ENCODE measurements at places on chromosomes 3 and 15. TPM values are rescaled to one million over a fixed set of nuclear protein-coding genes. Genes with fewer than 3 reads are reported as not detected.
A peak's percentile ranks its signal among the peaks of the same experiment; 100 is the strongest.

DNA sequence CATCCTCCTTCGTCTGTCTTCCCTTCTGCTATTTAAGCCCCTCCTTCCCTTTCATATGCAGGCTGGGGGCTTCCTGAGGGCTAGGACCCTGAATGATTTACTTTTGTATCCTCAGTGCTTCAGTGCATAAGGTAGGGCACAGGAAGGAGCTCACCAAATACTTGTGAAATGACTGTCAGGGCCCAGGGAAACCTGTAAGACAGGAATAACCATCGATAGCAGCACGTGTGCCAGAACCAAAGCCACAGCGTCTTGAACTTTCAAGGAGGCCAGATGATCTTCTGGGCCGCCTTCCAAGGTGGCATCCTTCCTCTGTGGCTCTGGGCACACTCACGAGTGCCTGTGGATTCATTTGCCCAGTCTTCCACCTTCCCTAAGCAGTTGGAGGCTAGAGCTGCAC, 3.9 kb downstream of the TMED3 start:
- no peak for DNase-seq
- peaks cover 5% of the 10 kb centered on the region for H3K27me3 ChIP-seq
- H3K4me1 ChIP-seq, result peaks cover 69% of the 10 kb centered on the region
- H3K27ac ChIP-seq, result no peak overlapping the region
- H3K36me3 ChIP-seq, result peaks cover 61% of the 10 kb centered on the region

NDN gene
- total RNA-seq, result 3.9 TPM

DNA sequence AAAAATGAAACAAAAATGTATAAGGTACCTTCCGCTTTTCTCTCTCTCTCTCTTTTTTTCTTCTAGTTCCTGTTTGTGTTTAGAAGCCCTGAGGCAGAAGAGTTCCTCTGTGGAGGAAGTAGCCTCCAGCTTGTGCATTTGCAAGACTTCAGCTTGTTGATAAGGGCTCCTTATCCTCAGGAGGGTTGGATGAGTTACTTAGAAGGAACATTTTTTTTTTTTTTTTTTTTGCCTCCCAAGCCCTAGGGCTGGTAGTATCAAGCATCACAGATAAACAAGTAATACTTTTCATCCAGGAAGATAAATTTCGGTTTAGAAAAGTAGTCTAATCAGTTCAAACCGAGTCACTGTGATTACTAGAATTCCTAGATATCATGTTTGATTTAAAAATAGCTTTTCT, 91.0 kb upstream of the CBLB start:
- H3K27ac ChIP-seq, result no peak overlapping the region
- peaks cover 1% of the 10 kb centered on the region for H3K36me3 ChIP-seq
- no peaks in the 10 kb centered on the region for H3K27me3 ChIP-seq

DNA sequence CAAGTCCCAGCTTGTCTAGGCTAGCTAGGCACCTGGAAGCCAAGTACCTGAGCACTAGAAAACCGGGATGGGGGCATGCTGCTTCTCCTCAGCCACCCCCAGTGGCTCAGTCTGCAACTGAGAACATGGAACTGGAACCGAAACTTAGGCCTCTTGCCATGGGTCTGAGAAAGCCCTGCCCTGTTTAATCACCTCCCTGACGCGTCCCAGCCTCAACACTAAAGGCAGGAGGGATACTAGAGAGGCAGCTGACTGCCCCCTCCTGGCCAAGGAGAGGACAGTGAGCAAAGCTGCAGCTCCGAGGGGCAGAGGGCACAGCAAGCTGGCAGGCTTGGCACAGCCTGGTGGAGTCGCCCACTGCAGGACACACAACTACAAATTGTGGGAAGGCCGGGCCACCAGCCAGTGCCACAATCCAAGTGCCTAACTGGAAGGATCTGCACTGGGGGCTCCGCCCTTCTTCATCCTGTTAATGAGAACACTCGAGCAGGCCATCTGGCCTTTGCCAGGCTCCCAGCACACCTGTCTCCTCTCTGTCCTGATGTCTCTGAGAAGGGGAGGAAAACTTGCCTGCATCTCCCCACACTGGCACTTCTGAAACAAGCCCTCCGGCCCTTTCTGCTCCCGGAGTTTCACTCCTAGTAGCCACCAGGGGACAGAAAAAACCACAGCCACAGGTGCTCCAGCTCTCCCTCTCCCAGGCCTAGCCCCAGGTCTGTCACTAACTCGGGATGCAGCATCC, 53.7 kb downstream of the BDH1 start:
- no peak overlapping the region for H3K4me3 ChIP-seq
- H3K4me1 ChIP-seq, result no peaks in the 10 kb centered on the region
- H3K27me3 ChIP-seq, result no peaks in the 10 kb centered on the region
- H3K36me3 ChIP-seq, result no peaks in the 10 kb centered on the region
- DNase-seq, result peak; percentile 20

DNA sequence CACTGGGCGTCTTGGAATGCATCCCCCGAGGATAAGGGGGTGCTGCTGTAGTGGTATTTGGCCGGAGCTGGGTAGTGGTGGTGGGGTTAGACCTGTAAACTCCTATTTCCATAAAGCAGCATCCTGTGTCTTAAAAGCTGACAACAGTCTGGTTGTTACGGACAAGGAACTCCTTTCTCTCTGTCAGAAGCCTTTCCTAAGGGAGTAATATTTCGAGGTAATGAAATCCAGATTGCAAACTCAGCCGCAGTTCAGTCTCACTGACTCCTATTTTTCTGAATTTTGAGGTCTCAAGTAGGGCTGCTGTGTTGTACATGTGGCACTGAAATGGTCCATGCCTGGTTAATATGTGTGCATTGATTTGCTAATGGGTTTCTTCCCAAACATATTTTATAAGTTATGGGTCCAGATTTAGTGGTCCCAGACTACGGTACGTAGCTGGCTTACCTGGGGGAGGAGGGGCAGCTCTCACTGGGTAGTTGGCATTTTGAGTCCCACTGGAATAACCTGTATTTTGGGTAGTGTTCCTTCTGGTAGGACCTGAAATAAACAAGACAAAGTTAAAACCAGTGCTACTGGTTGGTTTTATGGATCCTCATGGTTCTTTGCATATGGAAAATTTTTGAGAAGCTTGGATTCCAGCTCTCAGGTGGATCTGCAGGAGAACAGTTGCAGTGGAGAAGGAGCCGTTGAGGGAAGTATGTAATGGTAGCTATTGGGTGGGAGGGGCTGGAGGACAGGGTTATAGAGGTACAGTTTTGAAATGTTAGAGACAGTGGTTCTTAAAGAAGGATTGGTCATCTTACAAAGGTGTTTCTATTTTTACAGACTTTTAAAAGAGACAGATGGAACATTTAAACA, 48.6 kb upstream of the LDHAL6B start:
- no peaks in the 10 kb centered on the region for H3K4me1 ChIP-seq
- H3K27me3 ChIP-seq, result no peaks in the 10 kb centered on the region

DNA sequence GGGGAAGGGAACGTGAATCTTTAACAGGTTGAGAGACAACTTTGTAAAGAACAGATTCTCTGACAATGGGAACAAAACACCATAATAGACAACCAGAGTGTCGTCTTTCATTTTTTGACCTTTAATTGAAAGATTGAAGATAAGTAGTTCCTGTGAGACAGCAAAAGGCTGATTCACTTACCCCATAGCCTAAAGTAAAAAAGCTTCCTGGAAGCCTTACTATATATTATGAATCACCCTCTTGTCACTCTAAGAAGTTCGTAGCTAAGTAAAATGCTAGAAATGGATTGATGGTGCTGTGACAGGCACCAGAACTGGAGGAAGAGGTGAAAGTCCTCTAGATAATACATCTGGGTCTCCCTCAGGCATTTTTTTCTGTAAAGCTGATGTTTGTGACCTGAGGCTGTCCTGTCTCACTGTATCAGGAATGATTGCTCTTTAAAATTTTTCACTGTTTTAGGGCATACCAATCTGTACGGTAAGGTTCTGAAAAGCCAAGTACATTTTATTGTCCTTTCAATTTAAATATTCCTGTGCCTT, 824.6 kb upstream of the SEMA6D start:
- no peaks in the 10 kb centered on the region for H3K27me3 ChIP-seq
- H3K27ac ChIP-seq, result no peak overlapping the region
- no peaks in the 10 kb centered on the region for H3K36me3 ChIP-seq
- no peaks in the 10 kb centered on the region for H3K4me1 ChIP-seq

- no peak overlapping the region for H3K4me3 ChIP-seq
- H3K27me3 ChIP-seq, result no peaks in the 10 kb centered on the region
- peaks cover 12% of the 10 kb centered on the region for H3K36me3 ChIP-seq
Observed at GRCh38 chr3:120077731-120078130, 16.5 kb downstream of the GSK3B start.

DNA sequence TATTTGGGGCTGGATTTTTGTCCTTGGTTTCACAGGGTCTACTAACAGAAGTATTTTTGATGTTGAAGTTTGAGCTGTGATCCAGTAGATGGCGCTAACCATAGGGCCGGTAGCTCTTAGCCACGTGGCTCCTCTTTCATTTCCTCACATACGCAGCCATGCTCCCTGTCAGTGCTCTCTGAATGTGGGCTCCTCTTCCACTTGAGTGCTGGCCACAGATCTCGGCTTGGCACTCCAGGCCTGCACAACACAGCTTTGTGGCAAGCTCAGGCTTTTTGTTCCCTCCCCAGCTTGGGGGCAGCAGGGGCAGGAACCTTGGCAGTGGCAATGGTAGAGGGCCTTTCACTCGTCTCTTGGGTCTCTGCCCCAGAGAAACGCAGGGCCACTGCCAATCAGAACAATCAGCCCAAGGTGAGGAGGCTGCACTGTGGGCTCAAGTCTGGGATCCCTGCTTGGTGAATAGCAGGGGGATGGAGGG, 18.6 kb upstream of the DNAAF4 start:
- H3K27me3 ChIP-seq, result peaks cover 6% of the 10 kb centered on the region
- H3K36me3 ChIP-seq, result no peaks in the 10 kb centered on the region
- no peak for DNase-seq

CALML4 gene
- total RNA-seq, result 13.1 TPM

DNA sequence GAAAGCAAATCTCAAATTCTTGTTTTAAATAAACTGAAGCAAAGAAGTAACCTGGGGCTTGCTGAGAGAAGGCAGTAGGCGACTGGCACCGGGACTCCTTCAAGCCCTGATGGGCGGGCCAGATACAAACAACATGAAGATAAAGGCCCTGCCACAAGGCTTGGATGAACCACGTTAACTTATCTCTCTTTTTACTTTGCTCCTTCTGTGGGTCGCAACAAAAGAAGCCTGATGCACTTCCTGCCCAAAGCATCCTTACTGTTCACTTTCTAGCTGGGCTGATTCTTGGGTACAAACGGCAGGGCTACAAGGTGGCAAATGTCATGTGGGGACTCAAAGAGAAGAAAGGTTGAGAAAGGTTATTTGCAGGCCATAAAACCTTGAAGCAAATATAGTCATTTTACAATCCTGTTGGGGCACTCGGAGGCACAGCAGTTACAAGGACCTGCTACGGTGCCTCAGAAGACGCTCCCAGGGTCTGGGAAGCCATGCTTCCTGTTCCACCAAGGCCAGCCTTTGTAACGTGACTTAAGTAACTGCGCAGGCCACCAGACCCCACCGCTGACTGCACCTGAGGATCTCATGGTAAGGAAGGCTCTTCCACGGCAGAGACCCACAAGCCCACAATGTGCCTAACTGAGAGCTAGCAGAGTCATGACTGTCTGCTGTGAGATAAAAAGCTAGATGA, 71.1 kb downstream of the CHSY1 start:
- H3K36me3 ChIP-seq, result peaks cover 73% of the 10 kb centered on the region
- DNase-seq, result no peak
- peak overlapping the region; percentile 23 for H3K4me3 ChIP-seq
- peak overlapping the region; percentile 49 for H3K27ac ChIP-seq

- H3K4me1 ChIP-seq, result no peaks in the 10 kb centered on the region
- no peaks in the 10 kb centered on the region for H3K36me3 ChIP-seq
- H3K27me3 ChIP-seq, result peaks cover 17% of the 10 kb centered on the region
- no peak for DNase-seq
Observed at GRCh38 chr15:57797568-57798267, 91.2 kb downstream of the POLR2M start.

- H3K36me3 ChIP-seq, result peaks cover 28% of the 10 kb centered on the region
- H3K4me1 ChIP-seq, result peaks cover 42% of the 10 kb centered on the region
- DNase-seq, result no peak
Observed at GRCh38 chr3:190586631-190587011, 72.7 kb downstream of the IL1RAP start.

DNA sequence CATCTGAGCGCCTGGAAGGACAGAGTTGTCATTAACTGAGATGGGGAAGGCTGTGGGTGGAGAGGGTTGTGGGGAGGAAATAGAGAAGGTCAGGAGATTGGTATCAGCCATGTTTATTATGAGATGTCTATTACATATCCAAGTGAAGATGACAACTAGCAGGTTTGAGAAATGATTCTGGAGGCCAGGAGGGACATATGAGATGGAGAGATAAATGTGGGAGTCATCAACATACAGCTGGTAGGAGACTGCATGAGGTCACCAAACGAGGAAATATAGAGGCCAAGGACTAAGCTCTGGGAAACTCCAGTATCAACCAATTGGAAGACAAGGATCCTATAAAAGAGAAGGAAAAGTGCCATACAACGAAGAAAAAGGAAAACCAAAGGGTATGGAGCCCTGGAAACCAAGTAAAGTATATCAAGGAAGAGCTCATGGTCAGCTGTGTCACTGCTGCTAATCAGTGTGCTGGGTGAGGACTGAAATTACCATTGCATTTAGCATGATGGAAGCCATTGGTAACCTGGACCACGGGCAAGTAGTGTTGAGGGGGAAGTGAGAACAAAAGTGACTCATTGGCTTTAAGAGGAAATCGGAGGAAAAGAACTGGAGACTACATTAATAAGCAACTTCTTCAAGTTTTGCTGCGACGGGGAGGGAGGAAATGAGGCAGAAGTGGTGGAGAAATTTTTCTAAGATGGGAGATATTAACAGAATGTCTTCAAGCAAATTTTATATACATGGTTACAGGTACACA, 14.0 kb upstream of the UACA start:
- H3K4me1 ChIP-seq, result no peaks in the 10 kb centered on the region
- no peaks in the 10 kb centered on the region for H3K36me3 ChIP-seq
- peaks cover 5% of the 10 kb centered on the region for H3K27me3 ChIP-seq
- no peak overlapping the region for H3K27ac ChIP-seq

DNA sequence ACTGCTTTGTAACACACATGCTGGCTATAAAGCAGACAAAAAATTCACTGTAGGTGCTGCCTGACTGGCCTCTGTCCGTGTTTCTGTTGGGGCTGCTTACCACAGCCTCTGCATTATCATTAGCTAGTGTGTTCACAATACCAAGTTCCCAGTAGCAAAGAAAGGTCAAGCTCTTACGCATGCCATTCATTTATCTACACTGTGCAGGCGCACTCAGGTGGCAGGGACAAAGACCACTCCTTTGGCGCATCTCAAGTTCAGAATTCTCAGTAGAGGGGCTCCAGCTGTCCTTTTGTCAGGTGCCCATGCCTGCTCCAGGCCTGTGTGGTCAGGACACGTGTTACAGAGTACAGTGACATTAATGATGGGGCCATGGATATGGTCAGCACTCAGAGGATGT, 22.3 kb downstream of the MLH1 start:
- H3K36me3 ChIP-seq, result peaks cover 60% of the 10 kb centered on the region
- H3K27me3 ChIP-seq, result no peaks in the 10 kb centered on the region
- H3K4me3 ChIP-seq, result no peak overlapping the region
- DNase-seq, result no peak
- no peak overlapping the region for H3K27ac ChIP-seq
- H3K4me1 ChIP-seq, result no peaks in the 10 kb centered on the region

GRCh38 chr3:114333180-114333922, 39.5 kb downstream of the TIGIT start:
- H3K36me3 ChIP-seq, result peaks cover 15% of the 10 kb centered on the region
- peaks cover 3% of the 10 kb centered on the region for H3K27me3 ChIP-seq
- H3K27ac ChIP-seq, result peak overlapping the region; percentile 49
- no peak overlapping the region for H3K4me3 ChIP-seq

GCSAM gene
- total RNA-seq, result 3.5 TPM

HTR3E gene
- total RNA-seq, result not detected

GRCh38 chr3:70813311-70813710, 500.9 kb upstream of the MDFIC2 start:
- no peak overlapping the region for H3K4me3 ChIP-seq
- no peak for DNase-seq
- H3K4me1 ChIP-seq, result no peaks in the 10 kb centered on the region
- H3K27ac ChIP-seq, result no peak overlapping the region

GOLGA6B gene
- not detected for total RNA-seq
